ENCODE measurements at places on chromosomes 3 and 15.
A peak's percentile ranks its signal among the peaks of the same experiment; 100 is the strongest.

GRCh38 chr15:67543348-67543718, 830 bp downstream of the MAP2K5 start:
- DNase-seq, result peak; percentile 9

DNA sequence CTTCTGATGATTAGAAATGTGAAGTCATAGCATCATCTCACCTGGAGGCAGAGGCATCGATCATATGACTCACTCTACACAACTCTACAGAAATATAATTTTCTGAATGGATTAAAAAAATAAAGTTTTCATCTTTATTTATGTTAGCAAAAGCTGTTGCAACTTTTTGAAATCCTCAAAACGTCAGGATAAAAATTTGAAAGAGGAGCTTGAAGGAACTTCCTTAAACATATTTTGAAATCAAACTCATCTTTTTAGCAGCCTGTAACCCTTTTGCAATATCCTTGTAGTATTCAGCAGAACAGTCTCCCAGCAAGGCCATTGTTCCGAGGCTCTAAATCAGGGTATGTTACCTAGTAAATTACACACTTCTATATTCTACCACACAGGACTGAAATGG, 985.4 kb downstream of the PLOD2 start:
- DNase-seq, result no peak

- no peak for DNase-seq
Measured at GRCh38 chr3:52394751-52395502, 50.0 kb downstream of the SEMA3G start.

DNA sequence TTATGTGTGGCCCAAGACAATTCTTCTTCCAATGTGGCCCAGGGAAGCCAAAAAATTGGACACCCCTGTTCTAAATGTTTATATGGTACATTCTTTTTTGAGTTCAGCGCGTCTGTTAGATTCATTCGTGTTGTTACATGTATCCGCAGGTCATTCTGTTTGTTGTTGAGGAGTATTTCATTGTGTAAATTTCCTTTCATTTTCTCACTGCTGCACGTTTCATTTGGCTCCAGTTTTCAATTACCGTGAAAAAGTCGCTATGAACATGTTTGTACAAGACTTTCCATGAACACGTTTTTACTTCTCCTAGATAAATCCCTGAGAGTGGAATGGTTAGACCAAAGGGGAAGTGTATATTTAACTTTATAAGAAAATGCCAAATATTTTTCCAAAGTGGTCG, 7.5 kb upstream of the OPA1 start:
- no peak for DNase-seq

DNA sequence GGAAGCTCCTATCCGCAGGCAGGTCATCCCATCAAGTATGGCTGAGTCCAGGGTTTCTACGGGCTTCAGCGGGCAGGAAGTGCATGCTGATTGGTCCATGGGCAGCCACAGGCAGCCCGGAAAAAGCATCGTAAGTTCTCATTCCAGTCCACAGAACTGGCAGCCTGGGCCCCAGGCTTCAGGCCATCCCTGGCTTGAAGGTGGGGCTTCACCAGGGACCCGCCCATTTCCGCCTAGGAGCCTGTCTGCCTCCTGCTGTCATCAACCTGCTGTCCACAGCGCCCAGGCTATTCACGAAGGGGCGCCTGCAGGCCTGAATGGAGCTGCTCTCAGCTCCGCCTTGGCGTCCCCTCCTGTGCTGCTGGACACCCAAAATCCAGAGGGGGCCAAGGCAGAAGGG, 13.9 kb downstream of the PCYT1A start:
- DNase-seq, result no peak

DNA sequence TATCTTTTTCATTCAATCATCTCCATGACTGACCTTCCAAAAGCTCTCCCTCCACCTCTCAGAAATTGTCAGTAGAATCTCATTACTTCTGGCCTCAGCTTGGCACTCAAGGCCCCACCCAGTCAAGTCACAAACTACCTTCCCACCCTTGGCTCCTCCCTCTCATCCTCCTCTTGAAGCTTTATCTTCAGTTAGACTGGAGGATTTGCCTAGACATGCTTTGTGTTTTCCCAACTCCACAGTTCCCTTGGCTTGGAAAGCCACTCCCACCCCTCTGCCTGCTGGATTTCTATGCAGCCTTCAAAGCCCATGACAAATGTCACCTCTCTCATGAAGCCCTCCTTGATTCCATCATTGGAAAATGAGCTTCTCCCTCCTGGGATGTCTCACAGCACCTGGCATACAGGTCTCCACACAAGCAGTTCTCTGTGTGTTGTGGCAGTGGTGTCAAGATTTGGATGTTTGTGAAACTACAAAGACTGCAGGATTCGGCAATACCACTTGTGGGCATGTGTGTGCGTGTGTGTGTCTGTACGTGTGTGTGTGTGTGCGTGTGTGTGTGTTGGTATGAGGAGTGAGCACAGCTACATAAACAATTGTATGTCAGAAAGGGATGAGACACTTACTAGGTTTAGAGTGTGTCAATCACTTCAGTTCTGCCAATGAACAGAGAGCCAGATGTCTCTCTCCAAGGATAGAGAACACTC, 45.3 kb upstream of the VPS8 start:
- DNase-seq, result no peak

Data from cardiac fibroblast (primary cell).